Stimulated activated CD4-positive, alpha-beta T cell treated with anti-CD3 and anti-CD28 coated beads, Interleukin-4, amount 100 ng/mL, for 1 hour (primary cell): ENCODE measurements at places on chromosomes 4 and X.

GRCh38 chr4:183728223-183729068, 69.4 kb downstream of the TRAPPC11 start:
- DNase-seq, result no peak

DNA sequence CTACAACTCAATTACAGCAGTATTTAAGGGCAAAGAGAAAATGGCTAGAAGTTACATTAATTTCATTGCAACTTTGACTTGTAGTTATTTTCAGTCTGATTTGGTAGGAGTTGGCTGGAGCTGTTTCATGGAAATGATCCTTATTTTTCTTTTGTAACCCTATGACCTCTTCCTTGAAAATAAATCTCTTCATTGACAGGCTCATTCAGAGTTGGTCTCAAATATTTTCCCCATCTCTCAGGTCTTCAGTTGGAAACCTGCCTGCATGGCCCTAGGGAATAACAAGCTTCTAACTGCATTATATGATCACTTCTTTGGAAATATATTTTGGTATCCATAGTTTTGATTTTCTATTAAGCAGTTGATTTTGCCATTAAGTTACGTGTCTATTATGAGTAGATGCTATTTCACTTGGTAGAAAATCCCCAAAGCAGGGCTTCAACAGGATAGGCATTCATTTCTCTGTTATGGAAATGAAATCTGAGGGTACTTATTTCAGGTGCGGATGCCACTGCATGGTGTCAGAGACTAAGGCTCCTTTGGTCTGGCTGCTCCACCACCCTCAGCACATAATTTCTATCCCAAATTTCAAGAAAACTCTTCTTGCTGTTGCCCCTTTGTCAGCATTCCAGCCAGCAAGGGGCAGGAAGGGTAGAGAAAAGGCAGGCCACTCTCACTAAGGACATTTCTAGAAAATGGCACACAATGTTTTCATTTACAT, 502.5 kb downstream of the SPRY1 start:
- DNase-seq, result no peak

DNA sequence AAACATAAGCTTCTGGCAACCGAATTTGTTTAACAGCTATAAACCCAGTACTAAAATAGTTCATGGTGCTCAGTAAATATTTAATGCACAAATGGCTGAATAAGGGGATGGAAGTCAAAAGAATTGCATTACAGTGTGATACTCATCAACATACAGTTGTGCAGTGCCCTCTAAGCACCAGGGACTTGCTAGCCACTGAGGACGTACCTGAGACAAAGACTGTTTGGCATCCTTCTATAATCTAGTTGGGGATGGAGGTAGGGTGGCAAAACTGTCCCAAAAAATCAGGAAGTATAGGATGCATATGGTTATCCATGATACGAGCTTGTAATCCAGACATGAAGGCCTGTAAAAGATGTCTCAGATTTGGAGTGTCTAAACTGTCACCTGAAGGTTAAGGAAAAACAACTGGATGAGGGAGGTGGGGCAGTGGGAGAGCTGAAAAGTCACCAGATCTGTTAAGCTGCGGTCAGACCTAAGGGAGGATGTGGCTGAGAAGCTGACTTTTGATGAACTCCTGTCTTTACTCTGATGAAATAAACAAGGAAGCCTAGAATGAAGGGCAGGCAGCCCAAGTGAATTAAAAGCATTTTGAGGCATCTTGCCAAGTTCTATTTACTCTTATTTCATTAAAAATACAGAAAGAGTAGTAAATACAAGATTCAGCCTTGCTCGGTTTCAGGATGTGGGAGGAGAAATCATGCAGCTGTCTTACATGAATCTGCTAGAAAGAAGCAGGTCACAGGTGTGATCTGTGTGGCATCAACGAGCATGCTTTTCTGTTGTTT, 12.0 kb upstream of the CD38 start:
- no peak for DNase-seq

GRCh38 chrX:123193101-123193500, 9.0 kb downstream of the GRIA3 start:
- DNase-seq, result no peak

DNA sequence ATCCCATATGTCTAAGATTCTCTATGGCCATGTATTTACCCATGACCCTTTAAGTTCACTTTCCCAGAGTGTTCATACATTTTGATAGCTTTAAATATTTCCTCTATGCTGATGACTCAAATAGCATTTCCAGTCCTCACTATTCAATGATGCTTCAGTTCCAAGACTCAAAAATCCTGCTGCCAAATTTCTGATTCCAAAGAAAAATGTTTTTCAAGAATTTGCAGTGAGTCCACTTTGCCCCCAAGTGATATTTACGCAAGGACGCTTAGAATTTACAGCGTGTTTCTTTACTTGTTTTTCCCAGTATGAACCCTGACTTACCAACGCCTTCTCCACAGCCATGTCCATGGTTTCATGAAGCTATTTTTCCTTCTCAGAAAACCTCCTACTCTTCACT, 127.9 kb upstream of the PCDH18 start:
- no peak for DNase-seq

DNA sequence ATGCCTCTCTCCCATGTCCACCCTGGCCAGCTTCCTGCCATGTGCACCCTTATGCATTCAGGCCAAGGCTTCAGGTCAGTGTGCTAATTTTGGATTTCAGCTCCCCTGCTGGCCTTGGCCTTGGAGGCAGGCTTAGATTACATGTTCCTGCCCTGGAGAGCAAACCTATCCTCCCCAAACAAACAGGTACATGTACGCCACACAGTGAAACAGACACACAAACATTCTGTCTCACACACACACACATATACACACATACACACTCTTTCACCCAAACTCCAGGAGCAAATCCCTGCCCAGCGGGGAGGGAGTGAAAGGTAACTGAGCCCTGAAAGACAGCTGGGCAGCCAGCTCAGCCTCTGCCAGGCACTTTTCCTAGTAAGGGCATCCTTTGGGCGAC, 62.7 kb upstream of the ARHGAP36 start:
- DNase-seq, result no peak
